ENCODE measurements at places on chromosomes 6 and 20.

GRCh38 chr20:36309643-36310042 is 3.5 kb downstream of the DLGAP4 start:
- DNase-seq: no peak

GRCh38 chr20:35561671-35562070 is 19.8 kb downstream of the ERGIC3 start:
- no peak for DNase-seq

DNA sequence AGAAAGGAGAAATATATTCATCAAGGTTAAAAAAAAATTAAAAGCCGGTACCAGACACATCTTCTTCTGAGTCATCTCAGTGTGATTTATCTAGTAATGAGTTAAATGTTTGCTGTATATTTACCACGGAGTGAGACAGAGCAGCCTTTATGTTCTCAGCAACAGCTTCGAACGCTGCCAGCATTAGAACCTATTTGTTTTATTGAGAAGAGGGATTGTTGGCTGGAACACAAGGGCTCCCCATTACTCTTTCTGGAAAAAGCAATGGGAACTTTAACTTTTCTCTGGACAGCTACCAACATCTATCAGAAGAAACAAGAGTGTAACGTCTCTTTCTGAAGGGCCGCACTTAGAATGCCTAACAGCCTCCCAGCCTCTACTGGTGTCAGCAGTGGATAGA is 105.3 kb upstream of the TAB2 start:
- no peak for DNase-seq

DNA sequence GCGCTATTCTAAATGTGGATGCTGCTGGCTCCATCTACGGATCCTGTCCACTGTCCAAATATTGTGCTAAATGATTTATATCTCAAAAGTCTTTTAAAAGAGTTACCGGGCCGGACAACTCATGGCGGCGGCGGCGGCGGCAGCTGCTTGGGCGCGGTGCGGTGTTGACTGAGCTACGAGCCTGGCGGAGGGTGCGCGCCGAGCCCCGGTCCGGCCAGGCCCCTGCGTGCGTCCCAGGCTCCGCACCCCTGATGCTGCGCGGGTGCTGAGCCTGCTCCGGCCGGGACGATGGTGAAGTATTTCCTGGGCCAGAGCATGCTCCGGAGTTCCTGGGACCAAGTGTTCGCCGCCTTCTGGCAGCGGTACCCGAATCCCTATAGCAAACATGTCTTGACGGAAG is 303.4 kb downstream of the CENPW start:
- DNase-seq: no peak

DNA sequence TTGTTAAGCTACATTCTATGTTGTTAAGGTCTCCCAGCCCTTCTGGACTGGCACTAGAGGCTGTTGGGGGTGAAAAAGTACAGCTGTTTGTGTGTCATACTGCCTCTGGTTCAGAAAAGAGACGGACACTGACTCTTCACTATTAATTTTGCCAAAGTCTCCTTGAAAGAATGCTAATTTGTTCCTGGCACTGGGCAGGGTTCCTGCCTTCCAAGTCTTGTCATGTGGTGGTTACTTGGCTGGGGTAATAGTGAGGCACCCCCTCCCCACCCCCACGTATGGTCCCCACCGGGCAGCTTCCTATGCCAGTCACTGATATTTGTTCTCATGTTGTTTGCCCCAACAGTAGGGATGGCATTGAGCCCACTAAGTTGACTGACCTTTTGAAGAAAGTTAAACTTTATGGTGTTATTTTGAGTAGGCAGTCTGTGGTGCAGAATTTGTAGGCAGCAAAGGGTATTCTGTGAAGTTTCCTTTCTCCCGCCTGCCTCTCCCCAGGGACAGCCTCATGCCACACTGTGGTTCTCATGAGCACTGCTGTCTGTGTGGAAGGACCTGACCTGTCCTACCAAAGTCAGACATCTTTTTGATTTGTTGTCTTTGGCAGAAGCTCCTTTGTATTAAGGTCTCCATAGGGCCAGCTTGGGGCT is 8.7 kb downstream of the CDS2 start:
- DNase-seq: no peak

DNA sequence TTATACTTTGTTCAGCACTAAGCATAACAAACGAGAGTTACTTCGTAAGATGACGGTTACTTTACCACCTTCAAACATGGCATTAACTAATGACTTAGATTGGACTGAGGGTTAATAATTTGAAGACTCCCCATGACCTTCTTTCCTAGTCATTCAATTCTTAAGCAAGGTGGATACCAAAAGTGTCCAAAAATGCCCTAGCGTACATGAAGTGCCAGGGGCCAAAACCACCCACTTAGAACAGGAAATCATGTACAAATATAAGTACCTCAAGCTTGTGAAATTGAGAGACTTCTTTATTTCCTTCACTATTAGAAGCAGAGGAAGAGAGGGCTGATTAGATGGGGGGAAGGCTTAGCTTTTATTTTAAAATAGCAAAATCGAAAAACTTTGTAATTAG is 166.4 kb downstream of the ATXN1 start:
- no peak for DNase-seq

- no peak for DNase-seq
These were observed 493 bp downstream of the CRYBG1 start for GRCh38 chr6:106360989-106361430.

DNA sequence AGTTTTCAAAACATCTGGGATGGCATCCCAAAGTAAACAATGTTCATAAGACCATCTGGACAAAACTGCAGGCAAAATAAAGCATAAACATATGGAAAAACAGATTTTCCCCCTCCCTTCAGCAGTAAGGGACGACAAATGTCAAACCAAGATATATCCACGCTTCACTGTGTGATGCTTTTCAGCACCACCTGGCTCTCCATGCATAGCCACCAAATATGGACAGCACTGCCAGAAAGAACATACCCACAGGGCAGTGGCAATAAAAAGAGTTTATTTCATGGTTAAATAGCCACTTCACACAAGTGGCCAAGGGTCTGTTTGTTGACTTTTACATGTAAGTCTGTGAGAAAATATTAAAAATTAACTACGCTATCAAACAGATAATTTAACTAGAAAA is 23.1 kb downstream of the USP45 start:
- no peak for DNase-seq

- no peak for DNase-seq
These were observed 38.6 kb upstream of the VSTM2L start for GRCh38 chr20:37864298-37864697.

GRCh38 chr20:54626126-54626525 is 150.7 kb downstream of the DOK5 start:
- DNase-seq: no peak

DNA sequence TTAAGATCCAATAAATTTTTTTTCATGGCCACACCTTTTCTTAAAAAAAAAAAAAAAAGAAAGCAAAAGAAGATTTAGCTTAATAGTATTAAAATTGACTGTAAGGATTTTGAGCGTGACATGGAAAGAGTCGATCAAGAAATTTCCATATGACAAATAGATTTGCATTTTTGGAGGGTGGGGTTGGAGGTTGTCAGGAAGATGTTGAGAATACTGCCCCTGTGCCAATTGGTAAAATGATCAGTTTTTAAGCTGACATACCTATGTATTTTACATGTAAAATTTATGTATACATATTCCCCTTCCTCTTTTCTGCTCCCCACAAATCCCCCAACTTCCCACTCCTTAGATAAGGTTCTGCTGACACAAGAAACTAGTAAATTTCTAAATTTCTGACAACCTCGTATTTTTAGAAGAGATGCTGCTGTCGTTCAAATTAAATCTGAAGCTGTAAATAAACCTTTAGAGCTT is 520.9 kb downstream of the CD83 start:
- no peak for DNase-seq

GRCh38 chr6:80541181-80541580 is 434.7 kb downstream of the BCKDHB start:
- DNase-seq: no peak

DNA sequence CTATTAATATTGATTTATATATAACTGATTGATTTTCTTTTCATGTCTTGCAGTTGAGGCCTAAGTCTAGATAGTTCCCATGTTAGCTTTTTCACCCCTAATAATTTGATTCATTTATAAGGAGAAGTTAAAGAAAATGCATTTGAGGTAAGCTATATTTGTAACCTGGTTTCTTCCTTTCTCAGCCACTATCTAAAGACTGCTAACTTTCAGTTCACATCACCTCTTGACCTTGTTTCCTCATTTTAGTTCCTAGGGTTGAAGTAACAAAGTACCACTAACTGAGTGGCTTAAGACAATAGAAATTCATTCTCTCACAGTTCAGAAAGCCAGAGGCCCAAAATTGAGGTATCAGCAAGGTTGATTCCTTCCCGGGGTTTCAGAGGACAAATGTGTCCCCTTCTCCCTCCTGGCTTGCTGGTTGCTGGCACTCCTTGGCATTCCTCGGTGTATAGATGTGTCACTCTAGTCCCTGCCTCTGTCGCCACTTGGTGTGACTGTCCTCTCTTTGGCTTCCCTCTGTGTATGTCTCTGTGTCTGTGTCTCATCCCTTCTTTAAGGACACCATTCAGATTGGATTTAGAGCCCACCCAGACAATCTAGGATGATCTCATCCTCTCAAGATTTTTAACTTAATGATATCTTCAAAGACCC is 55.9 kb upstream of the C20orf144 start:
- no peak for DNase-seq

DNA sequence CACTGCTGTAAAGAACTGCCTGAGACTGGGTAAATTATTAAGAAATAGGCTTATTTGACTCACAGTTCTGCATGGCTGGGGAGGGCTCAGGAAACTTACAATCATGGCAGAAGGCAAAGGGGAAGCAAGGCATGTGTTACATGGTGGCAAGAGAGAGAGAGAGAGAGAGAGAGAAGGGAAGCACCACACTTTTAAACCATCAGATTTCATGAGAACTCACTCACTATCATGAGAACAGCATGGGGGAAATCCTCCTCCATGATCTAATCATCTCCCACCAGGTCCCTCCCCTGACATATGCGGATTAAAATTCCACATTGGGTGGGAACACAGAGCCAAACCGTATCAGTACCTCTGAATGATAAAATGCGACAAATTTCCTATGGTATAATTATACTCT is 203.9 kb upstream of the MARCKS start:
- DNase-seq: no peak

GRCh38 chr6:20156824-20157223 is 55.4 kb downstream of the MBOAT1 start:
- DNase-seq: no peak

- no peak for DNase-seq
These were observed 2.6 kb upstream of the TBX18 start for GRCh38 chr6:84766799-84767525.

DNA sequence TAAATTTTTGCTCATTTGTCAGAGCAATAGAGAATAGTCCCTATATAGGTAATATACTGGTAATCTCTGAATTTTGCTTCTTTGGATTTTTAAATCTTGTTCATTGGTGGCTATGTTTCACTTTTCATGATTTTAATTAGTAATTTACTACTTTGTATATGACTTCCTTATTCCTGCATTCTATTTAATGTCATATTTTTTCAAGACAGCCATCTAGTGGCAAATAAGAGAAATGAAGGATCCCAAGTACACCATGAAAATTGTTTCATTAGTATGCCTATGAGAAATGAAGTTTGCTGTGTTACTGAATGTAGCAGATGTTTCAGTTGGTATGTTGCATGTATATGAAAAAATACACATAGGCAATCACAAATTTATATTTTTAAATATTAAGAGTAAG is 82.4 kb downstream of the ZNF292 start:
- DNase-seq: no peak

DNA sequence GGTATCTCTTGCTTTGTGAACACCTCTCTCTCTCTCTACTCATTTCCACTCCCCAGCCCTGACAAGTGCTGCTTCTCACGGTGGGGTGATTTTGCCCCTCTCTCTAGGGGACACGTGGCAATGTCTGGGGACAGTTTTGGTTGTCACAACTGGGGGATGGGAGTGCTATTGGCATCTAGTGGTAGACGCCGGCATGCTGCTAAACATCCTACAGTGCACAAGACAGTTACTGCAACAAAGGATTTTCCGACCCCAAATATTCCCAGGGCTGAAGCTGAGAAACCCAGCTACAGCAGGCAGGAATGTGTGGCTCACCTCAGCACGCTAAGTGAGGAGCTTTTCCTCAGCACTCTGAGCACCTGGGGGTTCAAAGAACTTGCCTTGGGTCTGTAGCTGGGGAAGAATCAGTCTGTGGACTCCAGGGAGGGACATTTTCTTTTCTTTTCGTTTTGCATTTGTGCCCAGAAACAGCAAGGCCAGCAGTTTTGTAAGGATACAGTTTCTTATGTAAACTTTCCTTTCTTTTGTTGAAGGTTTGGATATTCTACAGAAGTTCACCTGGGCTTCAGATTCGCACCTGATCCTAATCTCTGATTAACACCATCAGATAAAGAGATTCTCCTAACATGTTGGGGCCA is 246.9 kb upstream of the ZFP64 start:
- no peak for DNase-seq

DNA sequence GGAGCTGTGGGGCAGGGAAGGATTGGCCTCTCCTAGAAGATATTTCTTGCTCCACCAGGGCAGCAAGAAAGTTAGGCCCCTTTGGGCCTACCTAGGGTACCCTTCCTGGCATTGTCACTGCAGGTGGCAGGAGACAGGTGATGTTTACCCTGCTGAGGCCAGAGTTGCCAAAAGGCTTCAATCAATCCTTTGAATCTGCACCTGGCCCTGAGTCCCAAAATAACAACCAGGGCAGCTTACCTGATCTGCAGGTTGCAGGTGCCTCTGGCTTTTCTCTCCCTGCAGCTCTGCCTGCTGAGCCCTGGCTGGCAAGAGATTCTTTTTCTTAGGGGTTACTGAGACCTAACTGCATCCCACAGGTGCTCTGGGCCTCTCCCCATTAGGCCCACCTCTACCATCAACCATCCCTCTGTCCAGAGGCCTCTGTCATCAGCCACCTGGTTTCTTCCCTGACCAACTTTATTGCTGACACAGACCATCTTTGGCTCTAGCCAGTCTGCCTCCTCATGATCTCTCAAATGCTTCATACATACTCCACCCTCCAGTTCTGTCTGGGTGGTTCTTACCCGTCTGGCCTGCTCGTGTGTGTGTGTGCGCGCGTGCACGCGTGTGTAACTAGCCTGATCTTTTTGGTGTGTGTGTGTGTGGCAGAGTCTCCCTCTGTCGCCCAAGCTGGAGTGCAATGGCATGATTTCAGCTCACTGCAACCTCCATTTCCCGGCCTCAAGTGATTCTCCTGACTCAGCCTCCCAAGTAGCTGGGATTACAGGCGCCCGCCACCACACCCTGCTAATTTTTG is 13.7 kb downstream of the BCL2L1 start:
- no peak for DNase-seq

Measured in cortex of kidney (tissue), 1 donor.